Esophagus squamous epithelium (tissue), 5 donors: ENCODE measurements at places on chromosomes 2 and 18.

- DNase-seq, result no peak
Measured at GRCh38 chr18:26902291-26902690, 36.8 kb upstream of the AQP4 start.

DNA sequence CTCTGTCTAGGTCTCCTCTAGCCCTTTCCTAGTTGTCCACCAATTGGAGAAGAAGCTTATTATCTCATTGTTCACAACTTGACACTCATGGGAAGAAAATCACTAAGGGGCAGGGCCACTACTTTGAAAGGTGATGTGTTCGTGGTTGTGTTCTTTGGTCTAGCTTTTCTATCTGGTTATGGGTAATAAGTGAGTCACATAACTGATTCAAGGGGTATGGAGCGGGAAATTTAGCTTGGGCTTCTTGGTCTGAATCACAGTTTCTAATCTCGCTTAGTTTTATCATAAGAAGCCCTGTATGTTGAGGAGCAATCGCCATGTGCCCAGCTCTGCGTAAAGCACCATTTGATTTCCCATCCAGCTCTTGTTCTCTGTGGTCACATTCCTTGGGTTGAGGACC, 18.7 kb upstream of the DYTN start:
- DNase-seq, result no peak

GRCh38 chr2:217494557-217494956, 508.2 kb downstream of the TNS1 start:
- no peak for DNase-seq

- DNase-seq, result no peak
Measured at GRCh38 chr2:81324046-81324445, 1019.5 kb upstream of the LRRTM1 start.

GRCh38 chr18:56542476-56542875, 95.9 kb downstream of the TXNL1 start:
- DNase-seq, result no peak

DNA sequence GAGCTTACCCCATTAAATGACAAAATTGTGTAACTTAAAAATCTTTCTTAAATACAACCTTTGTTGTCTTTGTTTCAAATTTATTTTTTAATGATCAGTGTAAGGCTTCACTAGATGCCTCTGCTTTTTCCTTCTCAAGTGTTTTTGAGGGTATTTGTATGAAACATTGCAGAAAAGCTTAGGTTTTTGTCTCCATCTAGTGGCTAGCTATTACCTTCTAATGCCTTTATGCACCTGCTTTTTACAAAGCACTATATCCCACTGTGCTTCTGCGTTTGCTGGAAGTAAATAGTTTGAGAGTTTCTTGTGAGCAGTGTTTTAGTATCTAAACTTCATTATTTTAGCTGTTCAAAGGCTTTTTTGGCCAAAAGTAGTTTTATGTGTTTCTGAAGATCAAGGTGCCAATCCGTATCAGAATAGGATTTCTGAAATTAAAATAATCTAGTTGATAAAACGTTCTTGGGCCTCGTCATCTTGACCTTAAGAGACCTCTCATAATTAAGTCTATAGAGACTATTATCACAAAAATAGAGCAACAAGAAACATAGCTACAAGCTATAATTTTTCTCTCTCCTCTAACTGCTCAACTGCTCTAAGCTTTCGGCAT, 47.0 kb downstream of the IWS1 start:
- no peak for DNase-seq

GRCh38 chr2:73238976-73239375, 4.9 kb downstream of the CCT7 start:
- DNase-seq, result no peak

DNA sequence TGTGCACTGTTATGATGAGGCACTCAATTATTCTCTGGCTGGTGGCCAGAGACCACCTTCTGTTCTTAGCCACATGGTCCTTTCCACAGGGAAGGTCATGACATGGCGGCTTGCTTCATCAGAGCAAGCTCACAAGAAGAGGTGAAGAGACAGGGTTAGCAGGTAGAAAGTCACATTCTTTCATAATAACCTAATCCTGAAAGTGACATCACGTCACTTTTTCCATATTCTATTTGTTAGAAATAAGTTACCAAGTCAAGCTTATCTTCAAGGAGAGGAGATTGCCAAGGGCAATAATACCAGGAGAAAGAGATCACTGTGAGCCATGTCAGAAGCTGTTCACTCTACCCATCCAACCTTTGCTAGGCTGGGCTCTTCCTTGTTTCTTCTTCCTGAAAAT, 139.4 kb downstream of the OSR1 start:
- no peak for DNase-seq

GRCh38 chr2:147479358-147479757, 365.5 kb upstream of the ACVR2A start:
- DNase-seq, result no peak

- no peak for DNase-seq
Measured at GRCh38 chr18:48493434-48494230, 45.2 kb upstream of the CTIF start.

DNA sequence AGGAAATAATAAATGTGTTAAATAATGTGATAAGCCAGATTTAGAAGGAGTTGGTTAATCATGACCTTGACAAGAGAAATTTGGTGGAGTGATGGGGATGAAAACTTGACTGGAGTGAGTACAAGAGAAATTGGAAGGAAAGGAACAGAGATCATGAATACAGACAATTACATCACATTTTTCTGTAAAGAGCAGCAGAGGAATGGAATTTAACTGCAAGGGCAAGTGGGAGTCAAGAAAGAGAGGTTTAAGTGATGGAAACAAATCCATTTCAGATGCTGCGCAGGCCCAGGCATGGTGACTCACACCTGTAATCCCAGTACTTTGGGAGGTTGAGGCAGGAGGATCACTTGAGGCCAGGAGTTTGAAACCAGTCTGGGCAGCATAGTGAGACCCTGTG, 46.7 kb downstream of the ICA1L start:
- DNase-seq, result no peak

DNA sequence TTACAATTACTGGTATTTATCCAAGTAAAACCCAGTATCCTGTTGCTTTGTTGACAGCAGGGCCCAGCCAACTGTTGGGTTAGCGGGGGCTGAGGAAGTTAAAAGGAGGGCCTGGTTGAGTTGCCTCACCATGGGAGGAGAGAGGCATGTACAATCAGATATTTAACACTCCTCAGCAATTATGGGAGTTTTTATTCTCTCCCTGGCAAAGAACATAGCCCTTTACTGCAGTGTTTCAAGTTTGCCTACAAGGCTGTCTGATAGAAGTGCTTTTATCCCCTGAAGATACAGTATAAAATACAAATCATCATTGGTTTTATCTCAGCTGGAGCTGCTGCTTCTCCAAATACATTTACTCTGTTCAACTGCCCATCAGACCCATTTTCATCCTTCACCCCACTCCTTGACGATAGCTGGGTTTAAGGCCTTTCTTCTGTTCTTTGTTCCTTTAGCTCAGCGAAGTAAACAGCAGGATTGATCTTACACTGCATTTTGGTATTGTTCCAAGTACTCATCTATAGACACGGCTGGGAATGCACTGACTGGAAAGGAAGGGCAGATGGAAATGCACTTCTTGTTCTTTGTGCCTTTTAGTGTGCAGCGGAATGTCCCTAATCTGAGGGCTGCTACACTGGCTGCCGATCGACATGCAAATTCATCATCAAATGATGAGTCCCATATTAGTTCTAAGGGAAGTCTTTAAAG, 402.5 kb upstream of the SPRED2 start:
- DNase-seq, result no peak

DNA sequence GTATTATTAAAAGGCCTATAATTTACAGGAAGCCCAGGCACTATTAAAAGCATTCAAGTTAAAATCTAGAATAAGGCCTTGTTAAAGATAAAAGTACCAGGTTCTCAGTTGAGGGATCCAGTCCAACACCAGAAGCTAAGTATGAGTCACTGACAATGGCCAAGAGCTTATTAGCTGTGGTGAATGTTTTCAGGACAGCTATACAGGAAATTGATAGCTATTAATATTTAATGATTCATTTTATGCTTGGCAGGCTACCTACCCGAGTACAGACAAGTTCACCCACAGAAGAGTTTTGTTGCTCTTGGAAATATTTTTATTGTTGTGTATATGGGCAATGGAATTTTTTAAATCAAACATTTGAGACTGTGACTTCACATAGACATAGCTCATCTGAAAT, 729.6 kb upstream of the ZNF804A start:
- DNase-seq, result no peak

DNA sequence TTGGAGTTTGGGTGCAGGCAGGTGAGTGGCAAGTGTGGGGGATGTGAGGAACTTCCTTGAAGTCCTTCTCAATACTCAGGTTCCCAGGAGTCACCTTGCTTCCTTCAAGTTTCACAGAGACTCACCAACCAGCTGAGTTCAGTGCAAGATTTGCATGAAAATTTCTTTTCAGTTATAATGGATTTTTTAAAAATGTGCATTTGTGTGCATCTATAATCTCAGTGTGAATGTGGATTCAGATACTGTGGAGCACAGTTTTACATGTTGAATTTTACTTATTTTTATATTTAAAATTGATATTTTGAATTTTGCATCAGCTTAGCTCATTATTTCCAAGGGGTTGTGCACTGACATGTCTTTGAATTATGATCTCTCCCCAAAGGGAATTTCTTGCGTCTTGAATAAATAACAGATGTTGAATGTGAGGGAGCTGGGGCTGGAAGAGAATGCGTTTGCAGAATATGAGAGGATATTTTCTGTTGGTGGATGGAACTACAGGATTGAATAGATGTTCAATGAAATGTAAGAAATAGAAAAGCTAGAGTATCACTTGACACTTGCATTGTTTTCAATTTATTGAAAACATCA, 184.3 kb downstream of the RPRM start:
- no peak for DNase-seq

DNA sequence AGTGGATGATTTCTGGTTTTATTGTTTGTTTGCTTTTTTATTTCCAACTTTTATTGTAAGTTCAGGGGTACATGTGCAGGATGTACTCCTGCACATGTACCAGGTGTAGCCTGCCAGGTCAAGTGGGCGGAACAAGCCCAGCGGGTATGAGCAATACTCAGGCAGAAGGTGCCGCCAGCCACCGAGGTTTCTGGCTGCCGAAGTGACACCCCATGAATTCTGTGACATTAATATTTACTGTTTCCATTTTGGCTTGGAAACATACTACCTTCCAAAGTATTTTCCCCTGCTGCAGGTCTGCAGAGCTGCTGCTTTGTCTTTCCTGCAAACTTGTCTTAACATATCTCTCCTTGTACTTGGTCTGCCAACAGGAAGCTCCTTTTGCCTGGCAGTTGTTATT, 78.5 kb downstream of the PTPN4 start:
- DNase-seq, result no peak

DNA sequence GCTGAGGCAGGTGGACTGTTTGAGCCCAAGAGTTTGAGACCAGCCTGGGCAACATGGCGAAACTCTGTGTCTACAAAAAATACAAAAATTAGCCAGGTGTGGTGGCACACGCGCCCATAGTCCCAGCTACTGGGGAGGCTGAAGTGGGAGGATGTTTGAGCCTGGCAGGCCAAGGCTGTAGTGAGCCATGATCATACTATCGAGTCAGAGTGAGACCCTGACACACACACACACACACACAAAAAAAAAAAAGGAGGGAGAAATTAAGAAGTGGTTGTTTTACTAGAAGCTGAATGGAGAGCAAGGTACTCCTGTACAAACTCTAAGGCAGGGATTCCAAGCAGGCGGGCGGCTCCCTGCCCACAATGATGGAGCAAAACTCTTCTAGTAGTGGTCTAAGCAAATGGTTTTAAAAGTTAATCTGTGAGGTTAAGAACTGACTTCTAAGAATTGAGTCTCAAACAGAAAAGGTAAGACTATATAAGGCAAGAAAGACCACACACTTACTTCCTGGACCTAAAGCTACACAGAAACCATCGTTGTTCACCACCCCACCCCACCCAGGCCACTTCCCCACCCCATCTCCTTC, 2.6 kb downstream of the ANKRD44 start:
- no peak for DNase-seq

GRCh38 chr2:75025633-75026380, 67.4 kb downstream of the POLE4 start:
- DNase-seq, result no peak

DNA sequence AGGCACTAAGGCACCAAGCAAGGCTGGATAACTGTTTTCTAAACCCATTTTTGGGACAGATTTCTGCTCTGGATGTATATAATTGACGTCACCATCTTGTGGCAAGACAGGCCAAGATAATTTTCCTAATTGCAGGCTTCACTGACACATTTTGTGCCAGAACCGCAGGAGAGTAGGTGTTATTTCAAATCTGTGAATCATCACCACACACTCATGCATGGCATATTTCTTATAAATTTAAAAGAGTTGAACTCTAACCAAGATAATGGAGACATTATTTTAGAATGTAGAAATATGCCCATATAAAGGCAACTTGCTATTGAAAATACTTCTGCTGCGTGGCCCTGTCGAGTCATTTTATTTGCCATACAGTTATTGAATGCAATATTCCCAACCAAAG, 68.3 kb upstream of the ACYP2 start:
- DNase-seq, result no peak

GRCh38 chr2:53217250-53217649, 550.4 kb upstream of the CHAC2 start:
- DNase-seq, result no peak

GRCh38 chr2:50649626-50650402, 382.1 kb downstream of the NRXN1 start:
- DNase-seq, result no peak

DNA sequence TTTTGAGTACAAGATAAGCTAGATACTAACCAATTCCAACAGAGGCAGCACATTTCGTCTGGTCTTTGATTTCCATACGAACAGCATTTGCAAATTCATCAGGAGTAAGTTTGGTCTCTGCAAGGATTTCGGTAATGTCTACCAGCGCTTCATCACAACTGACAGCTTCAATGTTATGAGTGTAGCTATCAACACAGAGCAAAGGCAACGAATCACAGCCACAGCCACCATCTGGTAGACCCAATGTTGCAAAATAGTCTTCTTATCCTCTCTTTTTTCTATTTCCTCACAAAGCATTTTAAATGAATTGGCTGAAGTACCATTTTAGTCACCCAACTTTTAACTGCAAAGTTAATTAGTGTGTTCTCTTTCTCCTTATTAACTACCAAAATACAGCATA, 68.3 kb downstream of the REV1 start:
- no peak for DNase-seq
